ENCODE measurements at places on chromosomes 6 and 20.

GRCh38 chr6:46888031-46888430 lies 33.7 kb downstream of the ADGRF5 start:
- no peak for DNase-seq

DNA sequence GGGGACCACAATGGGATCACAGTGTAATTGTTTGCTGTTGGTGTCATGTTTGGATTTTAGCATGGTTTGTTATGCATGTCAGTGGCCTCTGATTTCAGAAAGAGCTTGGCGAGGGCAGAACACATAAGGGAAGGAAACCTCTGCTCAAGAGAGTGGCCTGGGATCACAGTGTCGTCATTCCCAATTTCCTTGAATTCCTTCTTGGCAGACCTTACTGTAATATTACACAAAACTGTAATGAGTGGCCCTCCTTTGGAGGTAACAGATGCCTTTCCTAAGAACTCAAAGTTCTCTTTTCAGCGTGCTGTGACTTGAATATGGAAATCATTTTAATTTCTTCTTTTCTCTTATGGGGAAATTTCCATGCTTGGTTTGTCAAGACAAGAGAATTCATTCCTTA lies 46.9 kb downstream of the JAG1 start:
- DNase-seq = no peak

DNA sequence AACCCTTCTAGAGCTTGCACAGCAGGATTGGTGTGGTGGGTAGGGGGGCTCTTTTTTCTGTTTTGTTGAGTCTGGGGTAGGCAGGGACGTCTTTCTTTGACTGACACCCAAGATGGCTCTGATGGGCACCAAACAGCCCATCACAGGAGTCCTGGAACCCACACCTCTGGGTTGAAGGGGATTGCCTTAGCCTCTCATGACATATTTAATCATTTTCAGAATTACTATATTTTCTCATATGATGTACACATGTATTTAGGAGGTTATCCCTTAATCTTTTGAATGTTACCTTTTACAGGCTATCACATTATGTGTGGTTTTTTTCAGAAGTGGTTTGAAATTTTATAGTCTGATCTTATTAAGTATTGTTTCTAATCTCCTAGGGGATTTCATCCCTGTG lies 64.6 kb downstream of the RPP40 start:
- DNase-seq = no peak

GRCh38 chr6:42051268-42051653 lies 937 bp downstream of the TAF8 start:
- DNase-seq = no peak

DNA sequence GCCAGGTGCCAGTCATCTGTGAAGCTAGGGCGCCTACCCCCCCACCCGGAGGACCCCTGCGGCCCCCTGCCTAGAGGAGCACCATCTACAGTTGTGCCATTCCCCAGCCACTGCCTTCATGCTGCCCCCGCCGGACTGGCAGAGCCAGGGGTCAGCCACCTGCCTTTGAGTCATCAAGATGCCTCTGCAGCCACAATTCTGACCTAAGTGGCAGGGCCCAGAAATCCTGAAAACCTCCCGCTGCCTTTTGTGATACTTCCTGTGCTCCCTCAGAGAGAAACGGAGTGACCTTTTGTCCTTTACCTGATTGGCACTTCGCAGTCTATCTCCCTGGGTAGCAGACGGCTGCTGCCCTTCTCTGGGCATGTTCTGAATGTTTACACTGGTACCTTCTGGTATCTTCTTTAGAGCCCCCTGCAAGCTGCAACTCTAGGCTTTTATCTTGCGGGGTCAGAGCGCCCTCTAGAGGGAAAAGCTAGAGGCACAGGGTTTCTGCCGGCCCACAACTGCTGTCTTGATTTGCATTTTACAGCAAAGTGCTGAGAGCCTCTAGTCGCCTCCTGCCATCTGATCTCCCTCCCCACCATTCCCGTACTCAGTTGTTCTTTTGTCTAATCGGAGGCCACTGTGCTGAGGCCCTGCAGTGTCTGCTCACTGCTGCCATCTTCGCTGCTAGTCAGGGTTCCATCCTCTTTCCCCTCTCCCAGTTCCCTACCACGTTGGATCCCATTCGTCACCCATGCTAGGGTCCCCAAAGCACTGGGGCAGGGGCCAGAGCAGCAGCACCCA lies 26.9 kb downstream of the SPATA2 start:
- peak; percentile 84 for DNase-seq

GRCh38 chr6:81938991-81939732 lies 186.7 kb upstream of the TENT5A start:
- no peak for DNase-seq

- DNase-seq = no peak
These were observed 37.8 kb downstream of the MARCKS start for GRCh38 chr6:113894712-113895674.

DNA sequence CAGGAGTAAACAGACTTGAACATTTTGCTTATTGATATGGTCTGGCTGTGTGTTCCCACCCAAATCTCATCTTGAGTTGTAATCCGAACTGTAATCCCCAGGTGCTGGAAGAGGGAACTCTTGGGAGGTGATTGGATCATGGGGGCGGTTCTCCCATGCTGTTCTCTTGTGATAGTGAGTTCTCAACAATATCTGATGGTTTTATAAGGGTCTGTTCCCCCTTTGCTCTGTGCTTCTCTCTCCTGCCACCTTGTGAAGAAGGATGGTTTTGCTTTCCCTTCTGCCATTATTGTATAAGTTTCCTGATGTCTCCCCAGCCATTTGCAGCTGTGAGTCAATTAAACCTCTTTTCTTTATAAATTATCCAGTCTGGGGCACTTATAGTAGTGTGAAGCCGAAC lies 40.0 kb downstream of the MYLIP start:
- DNase-seq = no peak

DNA sequence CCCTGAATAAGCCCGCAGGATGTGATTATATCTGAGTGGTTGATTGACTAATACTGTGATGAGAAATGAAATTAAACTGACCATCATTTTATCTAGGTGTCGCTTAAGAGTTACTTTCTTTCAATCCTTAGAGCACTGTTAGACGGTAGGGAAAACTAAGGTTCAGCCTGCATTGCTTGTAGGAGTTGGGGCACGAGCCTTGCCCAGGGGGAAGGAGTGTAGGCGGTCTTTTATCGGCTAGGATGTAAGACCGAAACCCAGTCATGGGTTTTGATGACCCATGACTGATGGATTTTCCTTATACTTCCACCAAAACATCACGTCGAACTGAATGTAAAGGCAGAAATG lies 392 bp upstream of the TASP1 start:
- DNase-seq = no peak

DNA sequence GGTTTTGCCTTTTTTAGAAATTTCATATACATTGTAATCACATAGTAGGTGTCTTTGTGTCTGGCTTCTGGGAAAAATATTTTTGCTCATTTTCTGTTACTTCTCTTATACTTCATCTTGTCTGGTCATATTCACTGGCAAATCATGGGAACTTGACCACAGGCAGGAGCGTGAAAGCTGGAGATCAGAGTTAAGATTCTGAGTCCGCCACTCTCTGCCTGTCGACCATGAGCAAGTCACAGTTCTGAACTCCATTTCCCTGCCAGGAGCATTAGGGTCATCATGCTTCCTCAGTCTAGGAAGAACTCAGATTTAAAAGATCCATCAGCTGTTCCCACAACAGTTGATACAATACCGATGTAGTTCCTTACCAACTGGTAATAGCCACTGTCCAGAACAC lies 12.4 kb upstream of the SCGN start:
- DNase-seq = no peak

- no peak for DNase-seq
These were observed 525 bp downstream of the PNRC1 start for GRCh38 chr6:89081129-89081422.

DNA sequence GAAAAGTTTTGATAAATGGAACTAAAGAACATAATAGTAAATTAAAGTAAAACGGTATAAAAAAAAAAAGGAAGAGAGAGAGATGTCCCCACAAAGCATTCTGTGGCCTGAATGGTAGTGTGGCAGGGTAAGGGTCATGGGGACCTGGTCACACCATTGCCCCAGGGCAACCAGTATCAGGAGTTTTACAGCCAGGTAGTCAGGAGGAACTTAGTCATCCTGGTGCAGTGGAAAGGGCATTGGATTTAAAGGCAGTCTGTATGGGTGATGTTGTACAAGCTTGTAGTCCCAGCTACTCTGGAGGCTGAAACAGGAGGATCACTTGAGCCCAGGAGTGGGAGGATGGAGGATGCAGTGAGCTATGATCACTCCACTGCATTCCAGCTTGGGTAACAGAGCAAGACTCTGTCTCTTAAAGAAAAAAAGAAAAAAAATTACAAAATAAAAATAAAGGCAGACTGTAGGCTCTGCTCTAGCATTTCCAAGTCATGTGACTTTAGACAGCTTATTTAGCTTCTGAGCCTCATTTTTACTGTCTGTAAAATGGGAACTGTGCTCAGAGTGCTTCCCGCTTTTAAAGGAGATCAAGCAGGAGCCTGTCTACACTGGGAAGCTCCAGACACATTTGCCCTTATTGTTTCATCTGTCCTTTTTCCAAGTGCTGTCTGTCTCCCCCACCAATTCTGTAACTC lies 112.8 kb upstream of the ARMC2 start:
- DNase-seq = no peak

GRCh38 chr6:114936080-114936479 lies 593.3 kb upstream of the HS3ST5 start:
- no peak for DNase-seq

GRCh38 chr6:107539409-107539808 lies 49.5 kb downstream of the SOBP start:
- no peak for DNase-seq

DNA sequence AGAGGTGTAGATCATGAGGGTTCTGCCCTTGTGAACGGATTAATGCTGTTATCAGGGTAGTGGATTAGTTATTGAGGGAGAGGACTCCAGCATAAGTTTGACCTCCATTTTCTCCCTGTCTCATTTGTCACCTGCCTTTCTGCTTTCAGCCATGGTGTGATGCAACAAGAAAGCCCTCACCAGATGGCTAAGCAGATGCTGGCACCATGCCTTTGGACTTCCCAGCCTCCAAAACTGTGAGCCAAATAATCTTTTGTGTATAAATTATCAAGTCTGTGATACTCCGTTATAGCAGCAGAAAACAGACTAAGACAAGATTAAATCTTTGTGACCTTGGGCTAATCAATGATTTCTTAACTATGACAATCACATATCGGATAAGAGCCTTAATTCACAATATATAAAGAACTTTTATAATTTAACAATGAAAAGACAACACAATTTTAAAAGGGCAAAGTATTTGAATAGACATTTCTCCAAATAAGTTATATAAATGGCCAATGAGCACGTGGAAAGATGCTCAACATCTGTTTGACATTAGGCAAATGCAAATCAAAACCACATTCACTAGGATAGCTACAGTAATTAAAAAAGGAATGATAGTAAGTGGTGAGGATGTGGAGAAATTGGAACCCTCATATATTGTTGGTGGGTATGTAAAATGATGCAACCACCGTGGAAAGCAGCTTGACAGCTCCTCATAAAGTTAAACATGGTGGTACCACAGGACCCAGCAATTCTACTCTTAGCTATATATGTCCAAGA lies 45.3 kb upstream of the IFNGR1 start:
- DNase-seq = no peak

- DNase-seq = no peak
These were observed 111.0 kb downstream of the CD83 start for GRCh38 chr6:14228571-14228970.

DNA sequence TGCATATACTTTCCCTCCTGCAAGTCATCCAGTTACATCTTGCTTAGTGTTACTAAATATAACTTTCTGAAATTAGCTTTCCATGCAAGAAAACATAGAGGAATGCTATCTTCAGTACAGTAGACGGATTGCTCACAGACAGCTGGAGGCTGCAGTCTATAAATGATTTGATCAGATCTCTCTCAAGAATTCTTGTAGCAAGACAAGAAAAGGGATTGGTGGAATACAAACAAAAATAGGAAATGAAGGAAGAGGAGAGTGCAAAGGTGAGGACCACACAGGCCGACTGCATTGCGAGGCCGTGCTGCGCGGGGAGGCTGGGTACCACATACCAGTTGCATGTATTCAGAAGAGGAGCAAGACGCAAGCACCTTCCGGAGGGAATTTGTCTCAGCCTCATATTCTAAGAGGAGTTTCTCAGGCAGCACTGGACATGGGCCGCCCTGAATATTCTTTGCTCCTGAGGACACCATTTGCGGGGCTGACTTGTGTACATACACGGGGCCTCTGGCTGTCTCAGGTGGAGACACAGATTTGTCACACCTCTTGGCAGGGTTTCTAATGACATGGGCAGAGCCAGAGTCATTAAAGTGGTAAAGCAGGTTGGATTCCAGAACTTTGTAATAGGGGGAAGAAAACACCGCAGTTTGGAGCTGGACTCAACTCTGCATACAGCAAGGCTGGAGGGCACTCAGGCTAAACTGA lies 22.7 kb upstream of the KIF25 start:
- no peak for DNase-seq

DNA sequence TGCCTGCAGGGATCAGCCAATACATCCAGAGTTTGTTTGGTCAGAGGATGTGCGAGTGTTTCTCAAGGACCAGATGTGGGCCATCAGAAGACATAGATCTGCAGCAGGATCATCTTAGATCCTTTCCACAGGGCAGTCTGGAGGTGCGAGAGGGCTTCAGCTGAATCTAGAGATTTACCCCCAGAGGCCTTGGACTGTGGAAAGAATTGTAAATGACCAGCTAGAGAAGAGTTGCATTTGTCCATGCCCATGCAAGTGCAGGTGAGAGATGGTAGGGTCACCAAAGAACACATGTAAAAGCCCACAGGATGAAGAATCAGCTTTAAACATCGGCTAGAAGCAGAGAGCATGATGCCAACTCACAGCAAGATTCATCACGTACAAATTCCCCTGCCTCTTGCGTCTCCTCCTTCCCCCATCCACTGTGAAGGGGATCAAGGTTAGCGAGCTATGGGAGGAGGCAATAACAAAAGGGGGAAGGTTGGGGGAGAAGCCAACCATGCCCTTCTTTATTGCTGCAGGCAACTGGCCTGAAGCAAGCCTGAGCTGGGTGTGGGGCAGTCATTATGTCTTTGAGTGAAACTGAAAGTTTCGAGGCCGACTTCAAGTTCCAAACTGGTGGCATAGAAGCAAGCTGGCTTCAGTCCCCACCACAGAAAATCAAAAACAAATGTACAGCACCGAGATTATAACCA lies 83.5 kb downstream of the SCML4 start:
- no peak for DNase-seq

- no peak for DNase-seq
These were observed 598.4 kb upstream of the MARCKS start for GRCh38 chr6:113258771-113259170.

DNA sequence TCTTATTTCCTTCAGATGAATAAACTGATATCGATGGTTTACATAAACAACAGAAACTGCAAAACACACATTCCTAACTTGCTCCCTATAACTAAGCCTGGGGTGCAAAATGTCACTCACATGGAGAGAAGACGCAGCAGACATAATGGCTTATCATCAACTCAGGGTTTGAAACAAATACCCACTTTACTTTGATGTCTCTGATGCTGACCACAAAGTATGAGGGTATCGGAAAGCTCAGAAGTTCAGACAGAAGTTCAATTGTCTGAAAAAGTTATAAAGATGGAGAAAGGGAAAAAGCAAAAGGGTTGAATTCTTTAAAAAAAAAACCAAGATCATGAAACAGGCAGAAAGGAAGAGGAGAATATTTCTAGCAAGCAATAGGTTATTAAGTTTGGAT lies 102.7 kb downstream of the FOXC1 start:
- DNase-seq = no peak

Data from posterior cingulate gyrus (tissue), 11 donors.